ENCODE measurements at places on chromosomes 11 and 22.
A peak's percentile ranks its signal among the peaks of the same experiment; 100 is the strongest.

DNA sequence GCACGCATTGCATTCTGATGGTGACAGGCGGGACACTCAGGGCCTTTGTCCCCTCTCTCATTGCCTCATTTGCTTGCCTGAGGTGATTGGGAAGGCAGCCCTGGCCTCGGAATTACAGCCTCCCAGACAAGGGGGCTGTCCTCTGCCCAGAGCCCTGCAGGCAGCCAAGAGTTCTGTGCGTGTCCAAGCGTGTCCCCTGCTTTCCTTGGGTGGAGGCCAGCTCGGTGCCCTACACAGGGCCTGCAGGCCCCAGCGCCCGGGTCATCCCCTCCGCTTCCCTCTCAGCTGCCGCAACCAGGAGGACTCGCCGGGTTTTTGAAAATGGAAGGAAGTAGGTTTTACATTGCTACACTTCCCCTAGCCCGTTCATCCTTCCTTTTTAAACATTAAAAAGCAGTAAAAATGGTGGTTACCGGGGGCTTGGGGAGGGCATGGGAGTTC, 1.9 kb downstream of the GRAMD4 start:
- DNase-seq = no peak

DNA sequence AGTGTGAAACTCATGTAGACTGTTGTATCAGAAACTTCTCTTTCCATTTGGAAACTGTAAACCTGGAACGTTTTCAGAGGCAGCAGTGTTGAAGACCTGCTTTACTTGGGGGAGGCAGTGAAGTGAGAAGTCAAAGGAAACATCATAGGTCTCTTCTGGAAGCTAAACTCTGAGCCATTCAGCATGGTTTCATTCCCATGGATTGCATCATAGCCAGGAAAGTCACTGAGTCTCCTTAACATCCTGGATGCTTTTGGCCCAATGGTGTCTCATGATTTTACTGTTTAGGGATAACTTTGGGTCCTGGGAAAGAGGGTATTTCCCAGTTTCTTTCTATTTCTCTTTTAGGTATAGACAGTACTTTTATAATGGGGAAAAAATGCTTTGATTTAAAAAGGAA, 153.2 kb upstream of the E2F8 start:
- no peak for DNase-seq

DNA sequence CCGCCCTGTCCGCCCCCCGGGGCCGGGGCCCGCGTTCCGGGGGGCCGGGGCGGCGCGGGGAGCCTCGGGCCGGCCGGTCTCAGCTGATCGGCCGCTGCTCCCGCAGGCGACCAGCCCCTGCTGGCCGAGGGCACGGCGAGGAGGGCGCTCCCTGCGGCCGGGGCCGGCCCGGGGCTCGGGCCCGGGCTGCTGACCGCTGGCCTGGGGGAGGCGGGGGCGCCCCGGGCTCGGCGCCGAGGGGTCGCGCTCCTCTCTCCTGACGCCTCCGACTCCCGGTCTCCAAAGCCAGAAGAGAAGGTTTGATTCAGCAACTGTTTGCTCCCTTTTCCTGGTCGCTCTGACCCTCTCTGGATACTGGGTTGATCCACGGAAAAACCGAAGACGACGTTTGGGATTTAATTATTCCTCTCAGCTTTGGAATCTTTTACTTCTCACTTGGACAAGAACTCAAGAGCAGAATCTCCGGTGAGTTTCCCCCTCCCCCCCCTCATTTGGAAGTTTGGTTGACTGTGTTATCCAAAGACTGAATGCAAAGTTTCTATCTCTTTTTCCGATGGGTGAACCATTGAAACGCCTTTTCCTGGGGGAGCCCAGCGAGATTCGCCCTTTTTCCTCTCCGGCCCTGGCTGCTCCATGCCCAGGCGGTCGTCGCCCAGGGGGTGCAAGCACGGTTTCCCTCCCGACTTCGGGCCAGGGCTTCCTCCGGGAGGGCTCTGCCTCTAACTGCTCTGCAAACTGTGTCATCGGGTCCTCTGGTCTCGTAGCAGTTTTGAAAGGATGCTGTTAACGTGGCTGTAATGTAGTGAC, 725 bp downstream of the KDM2A start:
- DNase-seq = peak; percentile 40

DNA sequence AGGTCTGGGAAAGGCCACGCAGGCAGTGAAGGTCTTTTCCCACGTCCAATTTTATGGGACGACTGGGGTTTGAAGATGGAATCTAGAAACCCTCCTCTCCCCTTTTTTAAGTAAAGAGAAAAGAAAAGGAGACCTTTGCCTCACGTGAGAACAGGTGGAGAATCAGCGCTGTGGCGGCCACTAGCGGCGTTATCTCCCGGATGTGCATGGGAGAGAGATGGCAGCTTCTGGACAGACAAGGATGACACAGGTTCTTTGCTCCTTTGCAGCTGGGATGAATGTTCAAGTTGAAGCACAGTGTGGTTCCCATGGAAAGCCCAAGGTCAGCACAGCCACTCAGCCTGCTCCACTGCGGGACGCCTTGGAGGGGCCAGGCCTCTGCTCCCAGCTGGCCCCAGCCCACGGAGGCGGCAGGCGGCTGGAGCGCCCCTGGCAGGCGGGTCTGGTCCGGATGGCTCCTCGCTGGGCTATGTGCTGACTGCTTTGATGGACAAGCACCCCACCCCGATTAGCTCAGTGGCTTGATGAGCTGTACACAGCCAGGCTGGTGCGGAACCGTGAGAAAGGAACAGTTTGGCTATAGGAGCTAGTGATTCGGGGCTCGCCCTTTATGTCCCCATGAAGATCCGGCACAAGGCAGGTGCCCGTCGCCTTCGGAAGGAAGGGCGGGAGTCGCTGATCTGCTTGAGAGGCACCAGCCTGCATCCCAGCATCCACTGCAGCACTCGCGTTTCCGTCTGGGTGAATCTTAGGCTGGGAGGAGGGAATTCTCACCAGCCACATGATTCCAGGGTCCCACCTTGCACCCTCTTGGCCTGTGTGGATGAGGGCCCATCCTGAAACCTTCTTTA, 14.5 kb upstream of the BID start:
- no peak for DNase-seq

GRCh38 chr22:47598864-47599263, 836.4 kb downstream of the TBC1D22A start:
- no peak for DNase-seq

All from NCI-H146 (cell line).